COR-L47 (cell line): ENCODE measurements at places on chromosomes 5 and 9.
A peak's percentile ranks its signal among the peaks of the same experiment; 100 is the strongest.

GRCh38 chr5:144315994-144316634 is 145.4 kb downstream of the KCTD16 start:
- DNase-seq, result peak; percentile 64

- DNase-seq, result no peak
These were observed 97.3 kb downstream of the ELAVL2 start for GRCh38 chr9:23728736-23729135.

- no peak for DNase-seq
These were observed 104.8 kb downstream of the PDE6A start for GRCh38 chr5:149839761-149840160.

DNA sequence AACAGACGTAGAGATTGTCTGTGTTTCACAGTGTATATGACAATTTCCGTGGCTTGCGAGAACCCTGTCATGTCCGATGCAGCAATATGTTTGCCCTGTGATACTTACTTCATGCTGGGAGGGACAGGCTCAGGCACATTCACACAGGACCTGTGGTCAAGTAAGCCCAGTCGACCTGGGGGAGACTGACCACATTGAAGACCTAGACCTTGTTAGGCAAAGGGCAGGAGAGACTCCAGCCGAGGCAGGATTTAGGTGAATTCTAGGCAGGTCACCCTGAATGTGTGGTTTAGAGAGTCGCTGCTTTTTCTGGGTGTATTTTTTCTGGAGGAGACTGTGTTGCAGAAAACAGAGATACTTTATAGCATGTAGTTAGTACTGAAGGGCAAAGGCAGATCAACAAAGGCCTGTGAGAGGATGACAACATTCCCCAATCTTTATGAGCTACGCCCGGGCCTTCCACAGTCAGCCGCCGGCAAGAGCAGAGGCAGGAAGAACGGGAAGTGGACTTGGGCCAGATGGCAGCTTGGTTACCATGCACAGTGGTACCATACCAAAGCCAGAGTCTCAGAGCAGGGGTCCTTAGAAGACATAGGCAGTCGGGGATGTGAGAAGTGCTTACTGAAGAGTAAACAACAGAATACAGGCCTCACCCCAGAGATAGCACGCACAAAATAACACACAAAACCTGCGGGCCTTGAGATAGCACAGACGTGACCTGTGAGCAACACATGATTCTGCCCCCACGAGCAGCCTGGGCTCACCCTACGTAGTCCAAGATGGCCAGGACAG is 220.7 kb downstream of the CACNA1B start:
- DNase-seq, result no peak

GRCh38 chr5:129271308-129271707 is 176.8 kb downstream of the ISOC1 start:
- DNase-seq, result peak; percentile 10

DNA sequence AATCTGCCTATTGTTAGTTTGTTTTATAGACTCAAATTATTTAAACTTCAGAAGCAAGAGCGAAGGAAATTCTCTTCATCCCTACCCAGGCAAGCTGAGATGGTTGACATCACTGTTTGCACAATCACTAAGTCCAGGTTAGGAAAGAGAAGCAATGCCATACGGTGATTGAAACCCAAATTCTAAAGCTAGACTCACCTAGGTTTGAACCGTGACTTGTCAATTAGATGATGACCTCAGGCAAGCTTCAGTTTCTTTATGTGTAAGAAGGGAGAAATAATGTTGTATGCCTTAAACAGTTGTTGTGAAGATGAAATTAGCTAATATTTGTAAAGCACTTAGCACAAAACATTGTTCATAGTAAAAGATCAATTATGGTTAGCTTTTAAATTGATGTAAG is 96.5 kb upstream of the ANKRD55 start:
- DNase-seq, result no peak

DNA sequence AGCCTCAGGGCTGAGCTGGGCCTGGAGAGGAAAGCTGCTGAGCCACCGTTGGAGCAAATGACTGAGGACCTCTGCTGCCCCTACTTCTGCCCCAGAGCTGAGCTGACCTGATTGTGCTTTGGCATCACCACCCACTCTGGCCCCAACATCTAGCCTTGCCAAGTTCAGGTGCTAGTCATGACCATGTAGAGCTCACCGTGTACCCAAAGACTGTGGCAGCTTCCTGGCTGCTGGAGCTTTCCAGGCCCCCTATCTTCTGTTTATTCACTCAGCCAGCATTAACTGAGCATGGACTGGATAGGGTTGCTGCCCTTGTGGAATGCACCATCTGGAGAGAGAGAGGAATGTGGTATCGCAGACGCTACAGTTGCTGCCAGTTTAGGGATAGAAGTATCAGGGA is 49.1 kb downstream of the JADE2 start:
- DNase-seq, result no peak
